ENCODE measurements at places on chromosomes 3 and 15.

GRCh38 chr3:189606774-189607173, 24.4 kb upstream of the TP63 start:
- DNase-seq = no peak

DNA sequence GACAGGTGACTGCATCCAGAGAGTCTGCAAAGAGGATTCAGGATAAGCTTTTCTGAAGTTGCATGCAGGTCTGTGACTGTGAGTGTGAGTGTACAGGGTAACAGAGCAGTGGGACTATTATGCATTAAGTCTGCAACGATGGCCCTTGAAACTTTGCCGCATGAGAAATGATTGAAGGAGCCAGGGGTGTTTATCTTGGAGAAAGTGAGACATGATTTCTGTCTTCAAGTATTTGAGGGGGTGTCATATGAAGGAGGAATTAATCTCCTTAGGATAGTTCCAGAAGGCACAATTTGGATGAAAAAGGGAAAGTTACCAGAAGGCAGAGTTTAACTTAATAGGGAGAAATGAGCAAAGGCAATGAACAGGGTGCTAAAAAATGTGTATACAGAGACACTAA, 119.6 kb downstream of the ARNT2 start:
- DNase-seq = no peak

DNA sequence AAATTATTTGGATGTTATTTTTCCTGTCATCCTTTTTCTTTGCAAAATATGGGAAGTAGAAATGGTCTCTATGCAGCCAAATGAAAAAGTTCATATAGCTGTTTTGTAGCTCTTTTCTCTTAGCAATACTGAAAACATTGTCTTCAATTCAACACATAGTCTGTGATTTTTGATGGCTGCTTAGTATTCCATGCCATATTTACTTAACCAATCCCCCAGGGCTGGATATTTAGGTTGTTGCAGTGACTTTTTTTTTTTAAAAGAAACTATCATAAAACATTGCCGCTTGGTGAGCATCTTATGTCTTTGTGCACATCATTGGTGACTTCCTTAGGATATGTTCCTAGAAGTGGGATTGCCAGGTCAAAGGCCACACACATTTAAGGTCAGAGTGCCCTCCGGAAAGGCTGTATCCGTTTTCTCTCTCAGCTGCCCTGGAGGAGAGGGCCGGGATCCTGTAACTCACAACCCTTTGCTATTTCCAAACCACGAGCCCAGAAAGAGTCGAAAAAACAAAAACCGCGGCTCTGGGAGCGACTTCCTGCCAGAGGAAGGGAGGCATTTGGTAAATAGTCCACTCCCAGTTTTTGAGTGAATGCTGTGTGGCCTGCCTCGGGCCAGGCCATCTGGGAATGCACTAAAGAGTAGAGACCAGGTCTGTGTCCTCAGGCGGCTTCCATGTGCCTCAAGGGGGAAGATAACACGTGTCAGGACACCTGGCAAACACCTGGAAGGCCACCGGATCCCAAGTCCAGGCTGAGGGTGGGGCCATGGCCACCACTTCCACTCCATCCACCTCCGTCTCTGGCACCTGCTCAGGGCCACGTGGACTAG, 41.9 kb downstream of the SMAD6 start:
- no peak for DNase-seq

GRCh38 chr3:48038971-48039481, 22.8 kb upstream of the MAP4 start:
- no peak for DNase-seq

DNA sequence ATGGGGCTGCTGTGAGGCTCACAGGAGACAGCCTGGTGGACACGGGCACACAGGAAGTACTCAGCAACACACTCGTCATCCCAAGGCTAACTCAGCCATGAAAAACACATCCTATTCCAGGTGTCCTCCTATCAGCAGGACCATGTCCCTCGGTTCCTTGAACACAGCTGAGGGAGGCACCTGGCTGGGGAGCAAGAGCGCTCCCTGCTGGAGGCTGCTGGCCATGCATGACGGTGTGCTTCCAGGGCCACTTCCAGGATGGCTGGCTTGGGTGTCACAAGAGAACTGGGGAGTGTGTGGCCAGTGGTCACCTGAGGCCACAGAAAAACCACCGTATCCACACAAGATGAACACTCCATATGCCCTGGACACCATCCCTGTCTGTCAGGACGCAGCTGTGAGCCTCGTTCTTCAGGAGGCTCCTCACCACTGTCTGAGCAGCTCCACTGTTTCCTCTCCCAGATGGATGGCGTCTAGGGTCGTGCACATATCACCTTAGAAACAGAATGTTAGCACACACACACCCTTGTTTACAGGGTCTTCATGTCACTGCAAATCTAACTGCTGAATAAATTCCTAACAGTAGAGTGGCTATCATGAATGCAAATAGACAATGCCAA, 31.0 kb downstream of the POC1A start:
- peak; percentile 59 for DNase-seq

DNA sequence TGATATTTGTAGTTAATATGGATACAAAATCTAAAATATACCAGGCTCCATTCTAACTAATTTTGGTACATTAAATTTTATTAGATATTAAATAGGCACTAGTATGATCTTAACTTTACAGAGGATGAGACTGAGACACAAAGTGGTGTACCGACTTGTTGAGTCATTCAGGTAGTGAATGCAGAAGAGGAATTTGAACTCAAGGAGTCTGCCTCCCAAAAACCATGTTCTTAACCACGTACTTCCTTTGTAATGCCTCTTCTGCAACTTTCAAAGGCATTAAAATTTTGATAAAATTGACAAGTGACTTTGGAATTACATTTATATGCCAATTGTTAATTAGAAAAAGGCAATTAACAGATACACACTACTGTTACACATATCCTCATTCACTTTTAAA, 61.8 kb downstream of the ZBBX start:
- DNase-seq = no peak

DNA sequence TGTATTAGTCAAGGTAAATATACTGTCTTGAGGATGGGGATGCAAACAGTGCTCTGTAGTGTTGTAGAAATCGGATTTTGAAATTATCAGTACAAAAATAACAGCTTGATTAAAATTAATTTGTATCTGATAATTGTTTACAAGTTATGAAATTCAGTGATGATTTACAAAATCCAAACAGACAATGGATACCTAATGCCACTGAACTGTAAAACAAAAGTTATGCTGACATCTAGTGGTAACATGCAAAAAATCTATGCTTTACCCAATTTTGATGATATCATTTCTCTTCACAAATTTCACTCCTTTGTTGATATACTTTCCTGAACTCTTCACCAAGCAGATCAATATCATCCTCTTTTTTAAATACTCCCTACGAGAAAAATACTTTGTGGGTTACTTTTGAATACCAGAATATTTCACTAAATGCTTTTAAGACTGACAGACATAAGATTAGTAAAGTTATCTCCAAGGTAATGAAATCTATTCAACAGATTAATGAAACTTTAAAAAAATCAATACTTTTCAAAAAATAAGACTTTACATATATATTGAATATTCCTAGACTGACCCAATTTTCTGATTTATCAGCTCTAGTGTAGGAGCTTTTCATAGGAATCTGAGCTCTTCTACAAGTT, 36.0 kb downstream of the MNS1 start:
- DNase-seq = no peak

DNA sequence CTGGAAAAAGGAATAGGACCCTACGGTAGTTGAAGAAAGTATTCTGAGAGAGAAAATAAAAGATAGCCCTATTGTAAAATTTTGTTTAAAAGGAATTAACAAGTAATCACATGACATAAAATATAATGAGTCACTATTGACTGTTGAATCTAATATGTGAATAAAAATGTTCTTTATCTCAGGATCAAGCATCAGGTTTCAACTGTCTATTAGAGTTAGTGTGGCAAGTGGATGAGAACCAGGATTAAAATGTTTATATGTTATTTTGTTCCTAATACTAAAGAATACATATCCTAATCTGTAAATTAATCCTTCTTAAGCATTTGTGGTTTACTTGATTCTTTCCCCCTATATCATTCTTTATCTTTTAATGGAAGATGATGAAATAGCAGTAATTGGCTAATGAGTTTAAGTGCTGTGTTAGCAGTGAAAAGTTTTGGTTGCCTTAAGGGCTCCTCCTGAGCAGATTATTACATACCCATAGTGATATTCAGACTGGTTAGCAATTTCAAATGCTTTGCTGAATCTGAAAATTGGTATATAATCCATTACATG, 101.8 kb upstream of the BCHE start:
- no peak for DNase-seq

- DNase-seq = no peak
Measured at GRCh38 chr3:10188804-10189556, 24.3 kb downstream of the IRAK2 start.

- DNase-seq = no peak
Measured at GRCh38 chr3:46626039-46626438, 13.7 kb downstream of the FAM240A start.

DNA sequence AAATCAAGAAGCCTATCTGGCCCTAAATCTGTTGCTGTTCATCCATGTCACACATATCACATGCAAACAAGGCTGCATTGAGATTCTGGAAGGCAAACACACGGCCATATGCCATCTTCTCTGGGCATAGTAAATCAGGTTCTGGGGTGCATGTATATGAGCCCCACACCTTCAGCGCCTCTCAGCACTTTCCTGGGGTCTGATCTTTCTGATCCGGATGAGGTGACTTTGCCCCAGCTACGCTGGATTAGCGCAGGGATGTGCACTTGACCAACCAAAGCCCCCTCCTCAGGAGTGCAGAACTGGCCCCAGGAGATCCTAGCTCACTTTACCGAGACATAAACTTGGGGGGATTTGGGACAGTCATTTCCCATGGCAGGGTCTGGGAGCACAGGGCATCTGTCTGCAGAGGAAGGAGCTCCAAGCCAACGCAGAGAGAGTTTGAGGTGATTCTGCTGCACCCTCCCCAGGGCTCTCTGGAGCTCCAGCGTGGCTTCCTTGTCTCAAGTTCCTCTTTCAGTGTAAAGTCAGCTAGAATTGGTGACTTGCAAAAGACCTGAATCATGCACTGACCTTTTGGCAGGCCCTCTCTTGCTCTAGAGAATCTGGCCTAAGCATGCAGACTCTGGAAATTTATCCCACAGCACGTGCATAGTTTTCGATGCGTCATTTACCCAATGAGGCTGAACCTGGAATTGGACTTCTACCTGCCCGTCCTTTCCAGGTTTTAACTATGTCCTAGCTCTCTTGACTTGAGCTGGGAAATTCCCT, 63.5 kb upstream of the KLF13 start:
- peak; percentile 54 for DNase-seq

DNA sequence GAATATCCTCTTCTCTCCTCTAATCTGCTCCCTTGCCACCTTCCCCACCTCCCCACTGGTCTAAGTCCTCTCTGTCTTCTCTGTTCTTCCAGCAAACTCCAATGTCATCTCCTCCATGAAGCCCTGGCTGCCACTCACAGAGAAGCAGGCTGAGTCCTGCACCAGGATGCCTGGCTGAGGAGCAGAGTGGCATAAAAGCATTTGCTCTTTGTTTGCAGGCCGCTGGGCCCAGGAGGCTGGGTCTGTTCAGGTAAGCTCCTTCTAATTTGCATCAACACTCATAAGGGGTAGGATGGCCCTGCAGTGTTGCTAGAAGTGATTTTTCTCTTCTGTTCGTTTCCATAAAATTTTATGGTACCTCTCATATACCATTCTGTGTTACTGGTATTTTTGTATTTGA, 43.2 kb upstream of the KLHL25 start:
- DNase-seq = no peak

GRCh38 chr3:179113903-179114302, 34.3 kb upstream of the PIK3CA start:
- DNase-seq = no peak

DNA sequence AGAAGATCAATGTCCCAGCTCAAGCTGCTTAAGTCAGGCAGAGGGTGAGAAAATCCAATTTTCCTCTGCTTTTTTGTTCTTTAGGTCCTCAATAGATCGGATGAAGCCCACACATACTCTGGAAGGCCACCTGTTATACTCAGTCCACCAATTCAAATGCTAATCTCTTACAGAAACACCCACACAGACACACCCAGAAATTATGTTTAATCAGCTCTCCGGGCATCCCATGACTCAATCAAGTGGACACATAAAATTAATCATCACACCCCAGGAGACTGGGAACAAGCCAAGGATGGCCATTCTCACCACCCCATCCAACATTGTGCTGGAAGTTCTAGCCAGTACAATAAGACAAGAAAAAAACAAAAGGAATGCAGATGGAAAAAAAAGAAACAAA, 67.8 kb upstream of the SLC24A5 start:
- no peak for DNase-seq

GRCh38 chr15:44535523-44536301, 1.2 kb upstream of the EIF3J start:
- peak; percentile 66 for DNase-seq

DNA sequence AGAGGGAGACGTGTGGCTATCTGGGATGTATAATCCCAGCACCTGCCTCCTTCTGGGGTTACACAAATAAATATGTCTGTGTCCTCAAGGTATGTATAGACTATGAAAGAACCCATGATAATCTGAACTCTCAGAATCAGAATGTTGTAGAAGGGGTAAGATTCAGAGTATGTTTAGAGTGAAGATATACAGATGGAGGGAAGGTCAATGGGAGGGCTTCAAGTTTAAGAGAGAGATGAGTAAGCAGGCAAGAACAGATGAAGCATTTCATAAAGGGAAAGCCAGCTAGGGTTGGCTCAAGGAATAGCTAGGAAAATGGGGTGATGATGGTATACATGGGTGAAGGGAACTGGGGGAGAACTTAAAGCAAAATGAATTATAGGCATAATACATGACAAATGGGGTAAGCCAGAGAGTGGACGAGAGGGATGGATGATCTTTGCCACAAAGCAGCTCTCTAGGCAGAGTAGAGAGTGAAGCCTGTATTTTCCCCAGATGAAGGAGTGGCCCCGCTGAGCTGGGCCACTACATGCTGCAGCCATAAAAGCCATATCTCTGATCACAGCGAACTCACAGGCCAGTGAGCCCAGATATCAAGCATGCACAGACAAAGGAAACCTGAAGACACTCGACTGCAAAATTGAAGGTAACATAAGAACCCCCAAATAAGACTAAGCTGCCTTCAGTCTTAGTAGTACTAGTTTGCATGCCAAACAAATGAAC, 15.9 kb upstream of the ZBTB38 start:
- DNase-seq = no peak

GRCh38 chr15:51536965-51537574, 85.5 kb downstream of the DMXL2 start:
- DNase-seq = no peak

DNA sequence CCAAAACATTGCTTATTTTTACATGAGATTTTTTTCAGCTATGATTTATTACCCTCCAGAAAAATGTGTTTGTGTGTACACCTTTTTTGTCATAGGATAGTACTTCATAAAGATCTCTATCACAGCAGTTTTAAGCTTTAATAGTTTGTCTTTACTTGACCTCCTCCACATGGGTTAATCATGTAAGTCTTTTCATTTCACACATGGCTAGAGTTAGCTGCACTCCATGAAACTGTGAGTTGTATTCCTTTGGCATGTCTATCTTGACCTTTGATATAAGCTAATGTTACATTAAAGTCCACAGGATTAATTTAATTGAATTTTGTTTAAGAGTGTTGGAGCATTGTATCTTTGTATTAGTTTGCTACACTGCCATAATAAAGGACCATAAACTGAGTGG, 217.1 kb downstream of the OTOL1 start:
- no peak for DNase-seq

GRCh38 chr3:63639806-63640205, 12.7 kb upstream of the SNTN start:
- no peak for DNase-seq
